ENCODE measurements at places on chromosomes 16 and 17.

DNA sequence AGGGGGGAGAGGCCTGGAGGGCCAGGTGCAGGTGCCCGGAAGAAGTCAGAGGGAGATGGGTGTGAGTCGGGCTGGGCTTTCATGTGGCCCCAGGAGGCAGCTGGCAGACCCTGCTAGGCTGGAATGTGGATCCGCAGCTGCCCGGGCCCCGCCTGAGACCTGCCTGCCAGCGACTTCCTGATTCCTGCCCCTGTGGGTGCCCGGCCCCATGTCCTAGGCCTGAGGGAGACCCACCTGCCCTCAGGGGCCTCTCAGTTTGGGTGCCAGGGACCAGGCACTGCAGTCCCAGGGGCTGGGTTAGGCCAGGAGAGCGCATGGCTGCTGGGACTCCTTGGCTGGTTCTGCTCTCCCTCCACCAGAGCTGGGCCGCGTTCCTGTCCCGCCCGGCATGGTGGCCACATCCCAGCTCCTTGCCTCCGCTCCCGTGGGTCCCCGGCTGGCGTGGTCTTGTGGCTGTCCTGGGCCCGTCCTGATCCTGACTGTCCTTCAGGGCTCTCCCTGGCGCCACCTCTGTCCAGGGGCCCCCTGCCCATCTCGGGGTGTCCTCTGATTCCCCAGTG is 22.1 kb upstream of the SPNS2 start:
- DNase-seq, result no peak

- no peak for DNase-seq
Observed at GRCh38 chr17:21455761-21456160, 79.6 kb downstream of the KCNJ12 start.

DNA sequence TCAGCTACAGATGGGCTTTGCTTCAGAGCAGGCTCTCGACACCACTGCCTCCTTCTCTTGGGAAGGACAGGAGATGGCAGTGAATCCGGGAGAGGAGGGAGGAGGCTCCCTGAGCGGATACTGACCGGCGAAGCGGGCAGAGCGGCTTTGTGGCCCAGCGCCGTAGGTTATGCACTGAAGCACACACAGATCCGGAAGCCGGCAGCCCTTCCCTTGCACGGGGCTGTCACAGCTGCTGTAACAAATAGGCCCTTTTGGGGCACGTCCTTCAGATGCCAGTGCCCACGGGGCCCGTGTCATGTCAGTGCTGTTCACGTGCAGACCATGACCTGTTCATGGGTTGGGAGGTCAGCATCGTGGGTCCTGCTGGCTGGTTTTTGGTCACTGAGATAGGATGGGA is 144.7 kb upstream of the CHMP6 start:
- no peak for DNase-seq

DNA sequence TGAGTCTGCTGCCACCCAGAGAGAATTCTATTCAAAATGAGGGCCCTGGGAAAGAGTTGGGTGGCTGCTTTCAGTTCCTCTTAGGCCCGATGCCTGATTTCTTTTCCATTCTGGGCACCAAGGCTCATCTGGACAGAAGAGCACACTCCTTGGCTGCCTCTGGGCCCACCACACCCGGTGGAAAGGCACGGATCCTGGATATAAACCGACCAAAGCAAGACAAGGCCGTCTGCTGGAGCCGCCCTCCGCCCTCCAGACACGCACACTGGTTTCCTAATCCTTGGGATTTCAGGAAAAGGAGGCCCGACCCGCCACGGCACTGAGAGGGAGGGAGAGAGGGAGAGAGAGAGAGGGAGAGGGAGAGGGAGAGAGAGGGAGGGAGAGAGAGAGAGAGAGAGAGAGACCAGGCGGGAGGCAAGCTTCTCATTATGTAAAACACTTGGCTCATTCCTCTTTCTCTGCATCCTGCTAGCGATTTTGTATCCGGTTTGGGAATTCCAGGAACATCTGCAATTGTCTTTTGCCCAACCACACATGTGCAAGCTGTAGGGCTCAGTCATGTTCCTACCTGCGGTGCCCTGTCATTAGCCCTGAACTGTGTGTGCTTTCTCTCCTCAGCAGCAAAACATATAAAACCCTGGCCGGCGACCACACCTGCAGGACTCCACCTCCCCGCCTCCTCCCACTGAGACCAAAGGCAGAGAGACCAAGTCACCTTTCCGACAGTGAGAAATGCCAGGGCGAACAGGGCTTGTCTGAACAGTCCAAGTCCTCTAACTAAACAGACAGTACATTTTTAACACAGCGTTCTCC is 347.2 kb downstream of the SOX9 start:
- no peak for DNase-seq

GRCh38 chr16:14446796-14447195 is 183.3 kb downstream of the PARN start:
- DNase-seq, result no peak

GRCh38 chr16:19911204-19911603 is 26.6 kb upstream of the GPRC5B start:
- no peak for DNase-seq

- no peak for DNase-seq
Observed at GRCh38 chr17:76266244-76266938, 1.2 kb downstream of the UBALD2 start.

- DNase-seq, result no peak
Observed at GRCh38 chr16:8867932-8868415, 832 bp downstream of the CARHSP1 start.

GRCh38 chr16:68091380-68092261 is 6.5 kb downstream of the NFATC3 start:
- DNase-seq, result peak; percentile 45

DNA sequence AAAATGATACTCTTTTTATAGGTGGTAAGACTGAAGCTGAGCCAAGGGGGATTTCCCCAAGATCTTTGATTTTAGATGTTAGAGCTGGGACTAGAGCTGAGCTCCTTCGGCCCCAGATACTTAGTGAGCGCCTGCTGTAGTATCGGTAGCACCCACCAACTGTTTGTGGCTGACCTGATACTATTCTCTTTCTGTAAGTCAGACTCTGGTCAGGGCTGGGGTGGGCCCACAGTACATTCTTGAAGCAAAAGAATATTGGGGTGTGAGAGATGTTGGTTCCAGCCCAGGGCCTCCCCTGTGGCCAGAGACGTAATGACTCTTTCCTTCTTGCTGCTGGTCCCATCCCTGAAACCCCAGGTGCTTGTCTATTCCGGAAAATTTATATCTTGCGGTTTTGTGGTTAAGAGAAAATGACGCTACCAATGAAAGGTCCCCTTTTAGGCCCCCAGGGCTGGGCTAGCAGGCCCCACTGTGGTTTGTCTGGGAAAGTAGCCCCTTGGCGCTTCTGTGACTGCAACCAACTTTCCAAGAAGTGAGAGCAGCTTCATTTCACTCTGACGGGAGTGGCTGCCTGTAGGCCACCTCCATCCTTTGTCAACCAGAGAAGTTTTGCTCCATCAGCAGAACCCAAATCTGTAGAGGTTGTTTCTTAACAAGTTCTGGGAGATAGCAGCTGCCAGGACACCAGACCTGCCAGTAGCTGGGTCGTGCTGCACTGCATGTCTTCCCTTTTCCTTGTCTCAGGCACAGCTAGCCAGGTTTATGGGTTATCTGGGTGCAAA is 86.4 kb upstream of the LGALS9 start:
- no peak for DNase-seq

- no peak for DNase-seq
Observed at GRCh38 chr17:70138291-70138865, 31.0 kb upstream of the KCNJ2 start.

DNA sequence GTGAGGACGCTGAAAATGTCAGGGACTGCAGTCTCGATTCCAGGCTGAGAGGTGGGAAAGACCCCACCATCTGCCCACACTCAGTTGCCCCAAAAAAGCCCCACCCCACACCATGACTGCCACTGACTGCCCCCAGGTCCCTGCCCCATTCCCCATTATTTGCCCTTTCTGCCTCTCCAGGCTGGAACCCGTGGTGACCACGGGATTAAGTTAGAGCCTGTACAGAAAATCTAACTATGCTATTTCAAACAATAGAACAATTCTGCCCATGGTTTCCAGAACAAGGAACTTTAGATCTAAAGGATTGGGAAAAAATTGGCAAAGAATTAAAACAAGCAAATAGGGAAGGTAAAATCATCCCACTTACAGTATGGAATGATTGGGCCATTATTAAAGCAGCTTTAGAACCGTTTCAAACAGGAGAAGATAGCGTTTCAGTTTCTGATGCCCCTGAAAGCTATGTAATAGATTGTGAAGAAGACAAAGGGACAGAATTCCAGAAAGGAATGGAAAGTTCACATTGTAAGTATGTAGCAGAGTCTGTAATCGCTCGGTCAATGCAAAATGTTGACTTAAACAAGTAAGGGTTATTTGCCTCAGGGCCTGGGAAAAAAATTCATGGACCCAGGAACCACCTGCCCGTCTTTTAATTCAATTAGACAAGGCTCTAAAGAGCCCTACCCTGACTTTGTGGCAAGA is 14.4 kb downstream of the FLYWCH1 start:
- DNase-seq, result no peak

GRCh38 chr17:20302246-20302917 is 165.0 kb downstream of the LGALS9B start:
- DNase-seq, result peak; percentile 6

DNA sequence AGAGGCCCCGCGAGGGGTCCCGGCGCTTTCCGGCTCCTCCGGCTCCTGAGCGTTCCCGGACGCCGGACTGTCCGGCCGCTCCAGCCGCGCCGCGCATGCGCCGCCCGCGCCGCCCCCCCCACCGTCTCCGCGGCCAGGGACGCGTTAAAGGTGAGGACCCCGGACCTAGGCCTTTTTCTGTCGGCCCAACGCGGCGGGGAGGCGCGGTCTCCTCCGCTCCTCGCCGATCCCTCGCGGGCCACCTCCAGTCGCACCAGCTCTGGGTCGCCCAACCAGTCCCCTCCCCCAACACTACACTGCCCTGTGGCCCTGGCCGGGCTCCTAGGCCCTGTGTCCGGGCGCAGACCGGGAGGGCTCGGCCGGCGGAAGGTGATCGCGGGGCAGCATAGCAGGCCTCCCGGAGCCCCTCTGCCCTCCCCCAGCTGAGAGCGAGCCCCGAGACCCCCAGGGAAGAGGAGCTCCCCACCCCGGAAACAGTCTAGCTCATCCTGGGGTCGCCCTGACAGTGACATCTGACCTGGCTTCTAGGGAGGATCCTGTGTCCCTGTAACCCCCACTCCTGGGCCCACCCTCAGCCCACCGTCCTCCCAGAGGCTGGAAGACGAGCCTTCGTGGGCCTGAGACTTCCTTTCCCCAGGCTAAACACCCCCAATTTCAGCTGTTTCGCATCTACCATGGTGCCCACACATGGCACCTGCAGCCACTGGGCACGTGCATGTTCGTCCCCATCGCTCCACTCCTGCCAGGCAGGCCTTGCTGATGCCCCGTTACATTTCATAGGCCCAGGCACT is 14.7 kb upstream of the BCAR1 start:
- no peak for DNase-seq

DNA sequence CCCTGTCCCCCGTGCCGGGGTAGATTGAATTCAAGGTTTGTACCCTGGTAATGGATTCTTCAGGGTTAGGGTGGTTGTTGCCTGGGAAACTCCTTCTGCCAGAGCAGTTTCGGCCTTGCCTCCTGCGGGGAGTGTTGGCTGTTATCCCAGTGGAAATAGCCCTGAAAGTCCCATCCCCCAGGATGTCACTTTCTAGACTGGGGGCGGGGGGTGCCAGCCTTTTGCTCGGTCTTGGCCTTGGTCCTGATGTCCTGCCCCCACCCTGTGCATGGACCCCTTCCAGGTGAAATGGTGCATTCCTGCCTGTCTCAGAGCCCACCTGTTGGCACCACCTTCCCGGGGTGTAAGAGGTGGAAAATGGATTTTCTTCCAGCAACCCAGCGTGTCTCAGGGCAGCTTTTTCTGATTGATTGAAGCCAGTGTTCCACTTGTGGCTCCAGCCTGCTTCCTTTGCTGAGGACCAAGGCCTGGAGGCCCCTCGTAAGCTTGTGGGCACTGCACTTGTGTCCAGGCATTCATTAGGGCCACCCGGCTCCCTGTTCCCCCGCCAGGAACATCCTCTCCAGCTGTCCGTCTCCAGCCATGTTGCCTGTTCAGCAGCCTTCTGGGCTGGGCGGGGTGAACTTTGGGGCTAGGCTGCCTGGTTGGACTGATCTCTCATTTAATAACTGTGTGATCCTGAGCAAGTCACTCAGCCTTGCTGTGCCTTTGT is 25.6 kb downstream of the MGAT5B start:
- DNase-seq, result no peak

GRCh38 chr17:15340966-15341365 is 431 bp downstream of the TEKT3 start:
- no peak for DNase-seq

DNA sequence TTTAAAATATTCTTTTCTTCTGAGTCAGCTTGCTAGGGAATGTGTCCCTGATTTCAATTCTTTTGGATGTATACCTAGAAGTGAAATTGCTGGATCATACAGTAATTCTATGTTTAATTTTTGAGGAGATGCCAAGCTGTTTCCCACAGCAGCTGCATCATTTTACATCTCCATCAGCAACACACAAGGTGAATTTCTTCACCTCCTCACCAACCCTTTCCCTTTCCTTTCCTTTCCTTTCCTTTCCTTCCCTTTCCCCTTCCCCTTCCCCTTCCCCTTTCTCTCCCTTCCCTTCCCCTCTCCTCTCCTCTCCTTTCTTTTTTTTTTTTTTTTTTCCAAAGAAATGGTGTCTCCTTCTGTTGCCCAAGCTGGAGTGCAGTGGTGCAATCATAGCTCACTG is 45.4 kb upstream of the BRD7 start:
- DNase-seq, result no peak

- DNase-seq, result no peak
Observed at GRCh38 chr17:20010099-20010863, 1.1 kb downstream of the SPECC1 start.

DNA sequence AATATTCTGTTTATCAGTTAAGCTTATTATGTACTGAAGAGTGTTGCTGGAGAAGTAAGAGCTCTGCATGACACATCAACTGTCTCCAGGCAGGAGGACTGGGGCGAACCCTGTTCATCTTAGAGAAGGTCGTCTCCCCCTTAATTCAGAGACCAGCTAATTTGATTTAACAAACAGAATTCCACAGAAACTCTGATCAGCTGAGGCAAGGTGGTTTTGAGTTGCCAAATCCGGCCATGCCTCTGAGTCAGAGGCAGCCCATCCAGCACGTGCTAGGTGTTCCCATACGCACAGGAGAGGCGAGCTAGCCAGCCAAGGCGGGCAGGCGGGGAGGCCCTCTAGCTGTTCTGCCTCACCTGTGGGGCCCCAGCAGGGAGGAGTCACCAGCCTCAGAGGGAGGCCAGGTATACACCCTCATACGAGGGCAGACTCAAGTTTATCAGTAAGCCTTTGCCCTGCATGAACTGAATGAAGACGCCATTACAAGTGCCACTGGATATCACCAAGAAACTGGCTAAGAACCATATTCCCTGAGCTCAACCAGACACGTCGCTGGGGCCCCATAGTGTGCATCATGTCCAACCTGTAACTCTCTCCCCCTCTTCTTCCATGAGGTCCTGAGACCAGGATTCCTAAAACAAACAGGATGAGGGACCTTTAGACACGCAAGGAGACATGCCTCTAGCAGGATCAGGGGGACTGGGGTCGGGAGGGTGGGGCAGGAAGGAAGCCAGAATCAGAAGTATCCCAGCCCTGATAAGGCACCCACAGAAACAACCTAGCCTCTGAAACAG is 25.7 kb downstream of the STAT5A start:
- DNase-seq, result no peak

- no peak for DNase-seq
Observed at GRCh38 chr16:71610447-71610846, 15.5 kb upstream of the MARVELD3 start.

GRCh38 chr17:44281570-44281969 is 13.6 kb upstream of the SLC4A1 start:
- DNase-seq, result no peak

- DNase-seq, result no peak
Observed at GRCh38 chr16:80074329-80074728, 466.5 kb upstream of the DYNLRB2 start.

Measured in brain pericyte (primary cell).